ENCODE measurements at places on chromosomes 3 and 15.

DNA sequence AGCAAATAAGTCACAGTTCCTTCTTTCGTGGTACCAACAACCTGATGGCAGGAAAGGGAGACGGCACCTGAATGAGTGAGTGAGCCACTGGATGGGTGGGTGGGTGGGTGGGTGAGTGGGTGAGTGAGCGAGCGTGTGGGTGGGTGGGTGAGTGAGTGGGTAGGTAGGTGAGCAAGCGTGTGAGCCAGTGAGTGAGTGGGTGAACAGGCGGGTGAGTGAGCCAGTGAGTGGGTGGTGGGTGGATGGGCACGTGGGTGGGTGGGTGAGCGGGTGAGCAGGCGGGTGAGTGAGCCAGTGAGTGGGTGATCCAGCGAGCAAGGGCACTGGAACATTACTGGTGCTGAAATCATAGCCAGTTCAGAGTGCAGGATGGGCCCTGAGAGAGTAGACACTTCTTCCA is 152.8 kb downstream of the MEGF11 start:
- DNase-seq: no peak

DNA sequence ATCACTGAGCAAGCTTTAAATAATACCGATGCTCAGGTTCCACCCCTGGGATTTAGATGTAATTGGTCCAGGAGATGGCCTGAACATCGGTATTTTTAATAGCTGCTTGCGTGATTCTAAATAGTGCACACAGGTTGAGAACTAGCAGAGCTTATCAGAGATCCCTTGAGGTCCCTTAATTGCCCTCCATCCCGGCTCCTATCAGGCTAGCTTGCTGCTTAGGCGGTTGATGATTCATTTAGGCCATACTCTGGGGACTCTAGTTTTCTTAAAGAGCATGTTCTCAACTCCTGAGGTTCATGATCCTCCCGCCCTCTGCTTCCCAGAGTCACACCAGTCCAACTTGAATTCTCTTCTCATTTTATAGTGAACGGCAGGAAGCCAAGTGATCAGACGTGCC is 280.3 kb downstream of the FEZF2 start:
- DNase-seq: no peak

- DNase-seq: no peak
Observed at GRCh38 chr3:39848365-39848764, 39.0 kb downstream of the MYRIP start.

DNA sequence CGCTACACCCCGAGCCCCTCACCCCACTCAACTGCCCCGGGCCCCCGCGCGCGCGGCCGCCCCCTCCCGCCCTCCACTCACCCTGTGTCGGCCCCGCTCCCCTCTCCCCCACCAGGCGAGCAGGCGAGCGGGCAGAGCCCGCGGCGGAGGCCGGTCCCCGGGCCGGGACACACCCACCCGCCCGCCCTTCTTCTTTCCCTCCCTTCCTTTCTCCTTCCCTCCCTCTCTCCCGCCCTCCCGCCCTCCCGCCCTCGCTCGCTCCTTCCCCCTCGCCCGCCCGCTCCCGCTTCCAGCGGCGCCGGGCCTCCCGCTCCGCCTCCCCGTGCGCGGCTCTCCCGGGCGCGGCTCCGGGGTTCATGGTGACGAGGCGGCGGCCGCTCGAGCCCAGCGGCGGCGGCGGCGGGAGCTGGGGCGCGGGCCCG is at the start of gene CTDSPL:
Gene CTDSPL, plus strand, starts transcription at position 261 of the 422 bp plus-strand sequence. CDS start 320 bp downstream, outside the sequence.
- DNase-seq: no peak

- no peak for DNase-seq
Observed at GRCh38 chr3:16229681-16230080, 35.1 kb downstream of the DPH3 start.

GRCh38 chr3:9730657-9731205 is 804 bp upstream of the BRPF1 start:
- no peak for DNase-seq

DNA sequence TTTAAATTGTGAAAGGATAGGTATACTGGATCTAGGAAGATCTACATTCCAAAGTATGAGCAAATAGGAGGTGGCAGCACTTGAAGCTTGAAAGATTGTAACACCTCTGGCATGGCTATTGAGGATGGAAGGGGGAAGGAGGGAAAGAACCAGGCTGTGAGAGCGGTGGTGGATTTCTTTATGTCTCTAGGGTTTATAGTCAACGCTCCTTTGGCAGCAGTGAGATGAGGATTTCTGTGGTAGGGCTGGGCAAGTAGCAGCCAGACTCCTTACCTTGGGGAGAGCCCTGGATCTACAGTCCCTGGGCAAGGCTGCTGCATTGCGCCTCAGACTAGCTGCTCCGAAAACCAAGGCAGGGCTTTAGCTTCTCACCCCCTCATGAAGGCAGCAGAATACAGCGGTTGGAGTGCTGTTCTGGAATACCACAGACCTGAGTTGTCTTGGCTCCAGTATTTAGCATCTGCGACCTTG is 53.2 kb downstream of the MEF2A start:
- DNase-seq: no peak

- DNase-seq: no peak
Observed at GRCh38 chr3:171186383-171186782, 159.9 kb upstream of the SLC2A2 start.

DNA sequence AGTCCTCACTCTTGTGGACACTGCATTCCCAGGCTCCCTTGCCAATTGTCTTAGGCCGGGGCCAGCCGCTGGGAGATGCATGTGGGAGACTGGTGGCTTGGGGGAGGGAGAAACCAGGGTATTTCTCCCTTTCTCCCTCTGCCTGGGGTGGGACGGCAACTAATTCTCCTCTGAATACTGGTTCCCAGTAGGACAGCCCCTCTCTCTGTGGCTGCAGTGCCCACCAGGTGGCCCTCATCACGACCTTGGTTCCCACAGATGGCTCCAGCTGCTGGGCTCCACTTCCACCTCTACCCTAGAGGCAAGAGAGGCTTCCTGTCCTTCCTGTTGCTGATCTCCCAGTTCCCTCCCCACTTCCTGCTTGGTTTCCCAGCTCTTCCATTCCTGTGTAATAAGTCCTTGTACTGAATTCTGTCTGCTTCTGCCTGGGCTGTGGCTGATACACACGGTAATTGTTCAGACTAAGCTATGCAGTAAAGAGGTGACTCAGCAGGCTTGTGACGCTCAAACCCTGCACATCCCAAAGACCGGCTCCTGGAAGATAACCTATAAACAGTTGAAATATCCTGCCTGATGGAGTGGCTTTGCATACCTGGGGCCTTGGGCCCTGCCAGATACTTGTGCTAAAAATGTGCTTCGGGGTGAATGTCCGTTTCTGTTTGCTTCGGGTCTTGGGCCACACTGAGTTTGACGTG is 20.4 kb upstream of the COPG1 start:
- DNase-seq: no peak

- DNase-seq: no peak
Observed at GRCh38 chr3:152202976-152203626, 65.6 kb upstream of the MBNL1 start.

DNA sequence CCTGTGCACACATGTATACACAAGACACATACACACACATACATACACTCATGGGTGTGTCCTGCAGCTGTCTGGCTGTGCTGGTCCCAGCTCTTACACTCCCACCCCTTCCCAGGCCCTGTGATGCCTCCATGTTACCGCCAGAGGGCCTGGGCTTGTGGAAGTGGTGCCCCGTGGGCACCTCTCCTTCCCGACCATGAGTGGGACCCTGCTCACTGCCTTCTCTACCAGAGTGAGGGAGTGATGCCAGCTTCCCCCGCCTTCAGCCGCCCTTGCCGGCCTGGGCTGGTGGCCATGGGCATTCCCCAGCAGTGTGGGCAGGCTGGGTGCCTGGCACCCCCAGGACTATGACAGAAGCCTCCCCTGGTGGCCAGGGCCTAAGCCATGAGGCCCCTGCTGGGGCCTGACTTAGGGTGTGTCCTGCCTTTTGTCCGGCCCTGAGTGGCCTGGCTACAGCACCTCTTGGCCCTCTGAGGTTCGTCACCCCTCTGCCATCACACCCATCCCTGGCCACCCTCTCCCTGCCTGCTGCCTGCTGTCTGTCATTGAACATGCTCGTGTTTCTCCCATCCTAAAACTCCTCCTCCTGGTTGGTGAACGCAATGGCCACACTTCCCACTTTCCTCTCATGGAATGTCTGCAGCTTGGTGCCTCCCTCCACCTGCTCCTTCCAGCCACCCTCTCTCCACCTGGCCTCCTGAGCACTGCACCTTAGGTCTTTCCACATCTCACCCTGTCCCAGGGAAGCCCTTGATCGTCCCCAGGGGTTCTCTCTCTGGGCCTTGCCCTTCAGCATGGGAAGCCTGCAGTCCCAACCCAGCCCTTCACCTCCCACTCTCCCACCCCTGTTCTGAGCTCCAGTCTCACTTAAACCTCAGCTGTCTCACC is 14.6 kb downstream of the HDAC11 start:
- no peak for DNase-seq

GRCh38 chr3:66010739-66011655 is 27.7 kb downstream of the MAGI1 start:
- DNase-seq: no peak

- no peak for DNase-seq
Observed at GRCh38 chr15:85761635-85762034, 33.1 kb downstream of the KLHL25 start.

GRCh38 chr3:30461311-30461710 is 145.1 kb upstream of the TGFBR2 start:
- no peak for DNase-seq

DNA sequence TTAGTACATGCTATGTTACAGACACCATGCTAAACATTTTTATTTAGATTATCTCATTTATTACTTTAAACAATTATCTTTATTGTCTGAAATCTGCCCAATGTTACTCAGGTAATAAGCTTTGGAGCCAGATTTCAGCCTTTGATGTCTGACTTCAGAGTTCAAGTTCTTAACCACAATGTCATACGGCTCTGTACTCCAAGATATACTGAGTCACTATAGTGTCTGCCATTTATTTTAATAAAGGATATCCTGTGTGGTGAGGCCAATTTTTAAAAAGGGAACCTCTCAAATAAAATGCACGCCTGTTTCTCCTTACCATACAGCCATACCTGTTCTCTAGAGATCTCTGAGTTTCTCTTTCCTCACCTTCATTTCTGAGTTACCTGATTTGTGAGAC is 193.1 kb downstream of the EPHA3 start:
- no peak for DNase-seq

GRCh38 chr15:49473031-49473430 is 50.0 kb downstream of the FGF7 start:
- DNase-seq: no peak

GRCh38 chr3:5250467-5251195 is 63.1 kb downstream of the EDEM1 start:
- no peak for DNase-seq

DNA sequence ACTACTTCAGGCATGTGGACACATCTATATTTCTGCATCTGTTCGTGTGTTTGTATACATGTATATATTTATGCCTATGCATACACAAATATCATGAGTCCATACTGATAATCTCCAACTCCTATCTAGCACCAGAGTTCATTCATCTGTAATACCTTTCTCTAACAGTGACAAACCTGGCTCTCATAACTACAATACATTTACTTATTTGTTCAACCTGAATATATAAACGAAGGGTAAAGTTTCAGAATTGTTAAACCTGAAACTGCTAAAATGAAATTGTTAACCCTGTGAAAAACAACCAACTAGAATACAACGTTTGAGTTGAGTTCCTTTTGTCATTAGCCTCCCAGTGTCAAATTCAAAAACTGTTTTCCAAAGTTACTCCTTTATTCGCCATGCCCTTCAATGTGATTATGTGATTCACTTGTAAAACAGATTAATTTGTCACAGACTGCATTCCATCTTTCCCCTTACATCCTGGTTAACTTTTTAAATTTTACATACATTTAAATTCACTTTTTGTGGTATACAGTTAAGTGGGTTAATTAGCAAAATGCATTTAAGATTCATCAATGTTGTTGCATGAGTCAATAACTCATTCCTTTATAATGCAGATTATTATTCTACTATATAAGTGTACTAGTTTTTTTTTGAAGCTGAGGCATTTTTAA is 58.5 kb downstream of the PIK3R4 start:
- DNase-seq: no peak

DNA sequence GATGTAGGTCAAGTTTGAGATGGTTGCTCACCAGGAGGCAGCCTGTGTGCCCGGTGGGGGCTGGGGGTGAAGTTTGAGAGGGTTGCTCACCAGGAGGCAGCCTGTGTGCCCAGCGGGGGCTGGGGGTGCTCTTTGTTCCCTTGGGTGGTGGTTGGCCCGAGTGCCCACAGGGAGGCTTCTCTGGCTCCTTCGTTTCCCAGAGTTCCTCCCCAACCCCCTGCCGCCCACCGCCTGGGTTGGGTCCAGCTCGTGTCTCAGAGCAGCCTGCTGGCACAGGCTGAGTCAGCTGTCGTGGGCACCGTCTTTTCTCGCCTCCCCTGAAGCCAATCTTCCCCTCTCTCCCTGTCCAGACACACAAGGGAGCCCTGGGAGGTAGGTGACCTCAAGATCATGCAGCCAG is 3.1 kb downstream of the APBA2 start:
- no peak for DNase-seq

GRCh38 chr3:170697131-170697530 is 111.3 kb upstream of the SLC7A14 start:
- no peak for DNase-seq

DNA sequence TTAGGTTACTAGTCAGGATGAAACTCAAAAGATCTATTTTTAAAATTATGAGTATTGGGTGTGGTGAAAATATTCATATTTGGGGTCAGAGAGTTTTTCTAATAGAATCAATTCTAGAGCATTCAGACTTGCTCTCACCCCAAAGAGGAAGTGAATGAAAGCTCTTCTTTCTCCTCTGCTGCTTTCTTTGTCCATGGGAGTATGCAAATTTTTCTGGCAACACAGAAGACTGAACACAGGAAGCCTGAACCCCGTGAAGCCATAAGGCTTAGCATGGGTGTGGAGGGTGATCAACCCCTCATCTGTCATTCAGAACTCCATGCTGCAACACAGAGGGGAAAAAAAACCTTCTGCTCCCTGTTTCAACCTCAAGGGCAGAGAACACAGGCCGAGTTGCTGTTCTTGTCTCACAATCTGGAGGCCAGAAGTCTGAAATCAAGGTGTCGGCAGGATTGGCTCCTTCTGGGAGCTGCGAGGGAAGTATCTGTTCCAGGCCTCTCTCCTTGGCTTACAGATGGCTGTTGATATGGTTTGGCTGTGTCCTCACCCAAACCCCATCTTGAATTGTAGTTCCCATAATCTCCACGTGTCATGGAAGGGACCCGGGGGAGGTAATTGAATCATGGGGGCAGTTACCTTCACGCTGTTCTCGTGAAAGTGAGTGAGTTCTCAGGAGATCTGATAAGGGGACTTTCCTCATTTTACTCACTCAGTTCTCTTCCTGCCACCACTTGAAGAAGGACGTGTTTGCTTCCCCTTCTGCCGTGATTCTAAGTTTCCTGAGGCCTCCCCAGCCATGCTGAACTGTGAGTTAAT is 33.7 kb upstream of the CD47 start:
- DNase-seq: peak; percentile 37

DNA sequence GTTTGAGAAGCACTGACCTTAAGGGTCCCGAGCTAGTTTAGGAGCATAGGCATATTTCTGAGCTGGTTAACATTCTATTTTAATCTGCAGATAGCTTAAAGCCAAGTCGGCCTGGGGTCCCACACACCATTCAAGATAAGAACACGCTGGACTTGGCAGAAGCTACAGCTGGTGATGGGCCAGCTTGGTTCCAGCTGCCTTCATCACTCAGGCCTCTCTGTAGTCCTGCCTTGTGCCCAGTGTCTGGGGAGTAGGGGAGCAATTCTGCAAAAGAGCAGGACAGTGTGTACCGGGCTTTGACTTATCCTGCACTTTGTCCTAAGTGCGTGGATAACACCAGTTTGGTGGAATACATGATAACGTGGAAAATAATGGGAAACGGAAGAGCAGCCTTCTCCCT is 164.5 kb downstream of the MEGF11 start:
- DNase-seq: no peak
